ENCODE measurements at places on chromosomes 3 and 15.
A peak's percentile ranks its signal among the peaks of the same experiment; 100 is the strongest.

GRCh38 chr15:101070502-101071273, 151.5 kb downstream of the LRRK1 start:
- DNase-seq, result no peak

DNA sequence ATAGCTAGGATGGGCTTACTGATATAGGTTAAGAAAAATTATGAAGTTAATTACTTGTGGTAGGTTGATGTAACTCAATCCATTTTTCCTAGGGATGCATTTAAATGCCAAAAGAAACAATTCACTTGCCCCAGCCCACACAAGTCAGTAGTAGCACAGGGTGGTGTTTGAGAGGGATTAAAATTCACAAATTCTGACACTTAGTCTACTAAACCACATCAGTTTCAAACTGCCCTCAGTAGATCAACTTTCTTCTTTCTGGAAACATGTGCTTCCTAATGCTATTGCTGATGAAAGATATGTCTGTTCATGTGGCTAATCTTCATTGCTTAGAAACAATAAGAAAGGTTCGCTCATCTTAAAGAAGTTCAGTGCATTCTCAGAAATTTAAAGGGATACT, 160.6 kb downstream of the EPHA3 start:
- no peak for DNase-seq

DNA sequence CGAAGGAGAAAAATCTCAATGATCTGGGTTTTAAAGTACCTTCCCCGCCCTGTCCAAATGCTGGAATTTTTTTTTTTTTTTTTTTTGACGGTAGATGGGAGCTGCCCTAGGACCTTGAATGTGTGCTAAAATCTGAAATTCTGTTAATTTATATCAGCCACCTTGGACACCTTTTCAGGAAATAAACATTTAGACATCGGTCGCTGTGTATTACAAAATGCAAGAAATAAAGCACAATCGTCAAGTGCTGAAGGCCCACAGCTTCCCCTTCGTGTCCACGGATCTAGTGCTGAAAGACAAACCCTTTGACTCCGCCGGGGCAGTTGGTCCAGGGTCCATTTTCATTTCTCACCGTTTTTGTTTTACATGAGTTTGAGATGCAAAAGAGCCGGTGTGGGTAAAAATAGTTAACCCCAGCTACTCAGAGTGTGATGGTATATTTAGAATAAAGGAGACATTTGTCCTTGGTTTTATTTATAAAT, 90.2 kb upstream of the CHD2 start:
- DNase-seq, result peak; percentile 33

- no peak for DNase-seq
Measured at GRCh38 chr3:183122257-183122932, 23.1 kb upstream of the MCCC1 start.

GRCh38 chr15:25611603-25612002, 172.8 kb upstream of the UBE3A start:
- DNase-seq, result no peak
